ENCODE measurements at places on chromosomes 5 and 9. TPM values are rescaled to one million over a fixed set of nuclear protein-coding genes. Genes with fewer than 3 reads are reported as not detected.

- no peak for DNase-seq
Observed at GRCh38 chr5:141875795-141876627, 2.2 kb downstream of the PCDH1 start.

DNA sequence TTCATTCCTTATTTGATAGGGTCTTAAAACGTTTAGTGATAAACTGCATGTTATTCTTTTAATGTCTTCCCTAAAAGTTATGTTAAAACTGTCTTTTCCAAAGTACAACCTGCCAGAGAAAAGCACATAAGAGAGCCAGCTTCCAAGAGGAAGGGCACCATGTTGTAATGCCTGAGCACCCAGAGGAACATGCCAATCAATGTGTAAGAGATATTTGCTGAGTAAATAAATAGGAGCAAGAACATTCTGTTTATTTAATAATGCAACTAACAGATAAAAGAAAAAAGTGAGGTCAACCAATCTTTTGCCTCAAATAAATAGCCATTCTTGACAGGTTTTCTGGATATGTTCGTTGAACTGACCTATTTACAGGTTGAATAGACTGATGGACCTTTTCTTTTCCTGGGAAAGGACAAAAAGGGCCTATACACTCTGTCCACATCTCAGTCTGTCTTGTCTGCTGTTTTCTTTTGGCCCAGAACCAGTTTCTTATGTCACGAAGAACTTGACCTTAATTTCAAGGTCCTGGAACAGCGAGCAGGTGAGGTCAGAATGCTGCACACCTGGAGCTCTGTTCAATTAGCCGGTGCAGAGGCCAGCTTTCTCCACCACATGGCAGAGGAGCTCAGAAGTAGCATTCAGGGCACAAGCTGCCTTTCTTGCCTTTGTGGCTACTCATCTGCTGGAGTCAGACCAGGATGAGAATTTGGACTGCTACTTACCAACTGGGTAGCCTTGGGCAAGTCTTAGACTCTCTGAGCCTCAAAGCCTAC, 77.7 kb downstream of the PLCXD3 start:
- DNase-seq = no peak

GRCh38 chr5:176534640-176535039, 2.6 kb downstream of the RNF44 start:
- DNase-seq = peak; percentile 27

SPOUT1 gene
- total RNA-seq = 82.3 TPM

- DNase-seq = no peak
Observed at GRCh38 chr5:14090290-14090689, 52.9 kb upstream of the TRIO start.

RGS7BP gene
- total RNA-seq = not detected

MELK gene
- total RNA-seq = 53.9 TPM

GRCh38 chr9:135906291-135907005, 898 bp downstream of the CAMSAP1 start:
- DNase-seq = peak; percentile 52

GRCh38 chr5:36801523-36801922, 75.0 kb upstream of the NIPBL start:
- no peak for DNase-seq
